ENCODE measurements at places on chromosomes 2 and 18. TPM values are rescaled to one million over a fixed set of nuclear protein-coding genes. Genes with fewer than 3 reads are reported as not detected.

GRHL1 gene
- total RNA-seq = 0.36 TPM

ELOA2 gene
- not detected for total RNA-seq

FAP gene
- 195 TPM for total RNA-seq

DES gene
- total RNA-seq = 1.9 TPM

All from hair follicle dermal papilla cell (primary cell).